ENCODE measurements at places on chromosomes 4 and X.

GRCh38 chr4:185965426-185966384, 103.3 kb upstream of the TLR3 start:
- no peak for DNase-seq

DNA sequence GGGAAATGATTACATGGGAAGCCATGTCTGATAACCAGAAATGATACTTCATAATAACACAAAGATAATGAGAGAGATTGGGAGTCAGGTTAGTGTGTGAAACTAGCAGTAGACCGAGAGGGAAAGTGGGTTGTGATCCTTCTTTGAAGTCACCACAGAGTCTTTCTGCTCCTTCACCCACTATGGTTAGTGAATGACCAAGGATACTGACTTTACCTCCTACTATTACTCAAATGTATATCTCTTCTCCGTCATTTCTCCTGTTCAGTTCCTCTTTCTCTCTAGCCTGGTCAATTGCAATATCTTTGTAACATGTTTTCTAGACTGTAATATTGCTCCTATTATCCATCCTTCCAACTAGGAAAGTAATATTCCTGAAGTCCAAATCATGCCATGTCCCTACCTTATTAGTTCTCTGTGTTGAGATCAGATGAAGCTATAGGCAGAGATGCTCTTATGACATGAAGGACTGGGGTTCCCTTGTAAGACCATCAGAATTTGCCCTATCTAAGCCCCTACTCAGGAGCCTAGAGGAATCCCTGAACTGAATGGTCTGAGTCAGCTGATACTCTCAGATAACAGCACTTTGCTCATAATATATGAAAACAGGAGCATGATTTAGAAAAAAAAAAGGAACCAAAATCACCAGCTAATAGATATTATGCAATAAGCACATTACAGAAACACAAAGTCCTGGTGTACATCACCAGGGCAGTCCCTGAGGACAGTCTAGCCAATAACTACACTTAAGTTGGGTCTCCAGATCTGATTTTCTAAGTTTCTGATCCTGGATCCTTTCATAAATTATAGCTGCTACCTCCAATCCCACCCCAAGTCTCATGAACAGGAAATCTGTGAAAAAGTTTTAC, 81.2 kb downstream of the SHROOM3 start:
- no peak for DNase-seq

GRCh38 chr4:153661215-153661822, 22.8 kb upstream of the TLR2 start:
- no peak for DNase-seq

DNA sequence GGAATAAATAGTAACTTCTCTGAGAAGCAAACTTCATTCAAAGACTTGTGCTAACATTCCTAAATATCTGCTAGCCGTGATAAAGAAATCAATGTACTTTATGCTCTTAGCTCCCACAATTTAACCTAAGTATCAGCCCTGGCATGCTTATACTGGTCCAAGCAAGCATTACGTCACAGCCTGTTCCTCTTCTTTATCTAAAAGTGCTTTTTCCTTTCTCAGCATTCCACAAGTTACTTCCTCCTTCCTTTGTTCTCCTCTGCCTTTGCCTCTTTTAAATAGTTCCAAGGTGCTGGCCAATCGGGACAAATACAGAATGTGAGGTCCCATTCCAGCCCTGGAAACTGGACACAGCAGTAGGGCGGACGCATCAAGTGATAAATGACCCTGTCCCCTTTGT, 249.6 kb downstream of the DHRSX start:
- DNase-seq, result no peak

GRCh38 chr4:123731035-123731434, 334.4 kb downstream of the SPRY1 start:
- no peak for DNase-seq

- DNase-seq, result no peak
These were observed 148.9 kb upstream of the EPHA5 start for GRCh38 chr4:65819192-65819591.

GRCh38 chr4:128275346-128275745, 12.3 kb downstream of the PGRMC2 start:
- DNase-seq, result no peak

GRCh38 chr4:157810137-157810774, 362.6 kb downstream of the GASK1B start:
- no peak for DNase-seq

DNA sequence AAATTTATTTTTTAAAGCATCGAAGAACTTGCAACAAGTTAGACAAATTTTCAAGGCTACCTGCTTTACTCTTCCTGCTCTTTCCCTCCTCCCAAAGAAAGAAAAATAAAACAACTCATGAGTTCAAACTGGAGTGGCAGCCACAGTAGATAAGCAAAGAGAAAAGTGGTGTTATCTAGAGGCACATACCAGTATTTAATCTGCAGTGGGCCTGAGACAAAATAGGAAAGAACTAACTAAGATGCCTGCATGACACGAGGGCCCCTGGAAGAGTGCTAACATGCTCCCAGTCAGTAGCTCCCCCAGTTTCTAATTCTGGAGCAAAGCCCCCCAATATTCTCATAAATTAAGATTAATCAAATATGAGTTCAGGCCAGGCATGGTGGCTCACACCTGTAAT, 7.9 kb downstream of the ARL9 start:
- no peak for DNase-seq

- DNase-seq, result no peak
These were observed 717 bp upstream of the WFS1 start for GRCh38 chr4:6268650-6269615.

DNA sequence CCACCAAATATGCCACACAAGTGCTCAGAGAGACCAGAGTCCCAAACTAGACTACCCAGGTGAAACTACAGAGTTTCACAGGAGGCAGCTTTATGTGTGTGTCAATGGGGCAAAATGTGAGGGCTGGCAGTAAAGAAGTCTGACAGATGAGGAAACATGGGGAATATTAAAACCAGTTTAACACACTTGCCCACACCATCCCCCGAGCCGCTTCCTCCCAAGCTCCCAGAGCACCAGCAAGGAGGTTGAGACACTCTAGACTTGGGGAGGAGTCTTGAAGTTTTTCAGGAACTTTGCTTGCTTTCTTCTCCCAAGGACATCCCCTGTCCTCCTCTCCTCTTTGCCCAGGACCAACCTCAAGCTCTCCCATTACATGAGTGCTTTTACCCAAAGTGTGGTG, 94.7 kb upstream of the SPRY1 start:
- DNase-seq, result no peak

GRCh38 chr4:107210450-107211239, 174.5 kb upstream of the DKK2 start:
- no peak for DNase-seq

- no peak for DNase-seq
These were observed 50.0 kb downstream of the HOPX start for GRCh38 chr4:56630876-56631666.

DNA sequence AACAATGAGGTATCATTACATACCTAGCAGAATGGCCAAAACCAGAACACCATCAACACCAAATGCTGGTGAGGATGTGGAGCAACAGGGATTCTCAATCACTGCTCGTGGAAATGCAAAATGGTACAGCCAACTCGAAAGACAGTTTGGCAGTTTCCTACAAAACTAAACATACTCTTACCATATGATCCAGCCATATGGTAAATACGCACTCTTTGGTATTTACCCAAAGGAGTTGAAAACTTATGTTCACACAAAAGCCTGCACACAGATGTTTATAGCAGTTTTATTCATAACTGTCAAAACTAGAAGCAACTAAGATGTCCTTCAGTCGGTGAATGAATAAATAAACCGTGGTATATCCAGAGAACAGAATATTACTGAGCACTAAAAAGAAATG, 7.8 kb downstream of the CASP3 start:
- DNase-seq, result no peak

Data from T-helper 2 cell (primary cell).